ENCODE measurements at places on chromosomes 2 and 18. TPM values are rescaled to one million over a fixed set of nuclear protein-coding genes. Genes with fewer than 3 reads are reported as not detected.

C1QL2 gene
- not detected for polyA plus RNA-seq

RNF152 gene
- not detected for polyA plus RNA-seq

LRRC30 gene
- not detected for polyA plus RNA-seq

PROKR1 gene
- polyA plus RNA-seq: not detected

TSPYL6 gene
- not detected for polyA plus RNA-seq

AQP12A gene
- polyA plus RNA-seq: not detected

CD226 gene
- polyA plus RNA-seq: 39.2 TPM

BOK gene
- not detected for polyA plus RNA-seq

WNT10A gene
- 1.1 TPM for polyA plus RNA-seq

BCL11A gene
- polyA plus RNA-seq: not detected

MOCOS gene
- polyA plus RNA-seq: 0.07 TPM

IL1R2 gene
- not detected for polyA plus RNA-seq

DHRS9 gene
- polyA plus RNA-seq: not detected

ITGB6 gene
- not detected for polyA plus RNA-seq

ADRA2B gene
- polyA plus RNA-seq: not detected

DSG2 gene
- 0.03 TPM for polyA plus RNA-seq
